ENCODE measurements at places on chromosomes 5 and 9.

DNA sequence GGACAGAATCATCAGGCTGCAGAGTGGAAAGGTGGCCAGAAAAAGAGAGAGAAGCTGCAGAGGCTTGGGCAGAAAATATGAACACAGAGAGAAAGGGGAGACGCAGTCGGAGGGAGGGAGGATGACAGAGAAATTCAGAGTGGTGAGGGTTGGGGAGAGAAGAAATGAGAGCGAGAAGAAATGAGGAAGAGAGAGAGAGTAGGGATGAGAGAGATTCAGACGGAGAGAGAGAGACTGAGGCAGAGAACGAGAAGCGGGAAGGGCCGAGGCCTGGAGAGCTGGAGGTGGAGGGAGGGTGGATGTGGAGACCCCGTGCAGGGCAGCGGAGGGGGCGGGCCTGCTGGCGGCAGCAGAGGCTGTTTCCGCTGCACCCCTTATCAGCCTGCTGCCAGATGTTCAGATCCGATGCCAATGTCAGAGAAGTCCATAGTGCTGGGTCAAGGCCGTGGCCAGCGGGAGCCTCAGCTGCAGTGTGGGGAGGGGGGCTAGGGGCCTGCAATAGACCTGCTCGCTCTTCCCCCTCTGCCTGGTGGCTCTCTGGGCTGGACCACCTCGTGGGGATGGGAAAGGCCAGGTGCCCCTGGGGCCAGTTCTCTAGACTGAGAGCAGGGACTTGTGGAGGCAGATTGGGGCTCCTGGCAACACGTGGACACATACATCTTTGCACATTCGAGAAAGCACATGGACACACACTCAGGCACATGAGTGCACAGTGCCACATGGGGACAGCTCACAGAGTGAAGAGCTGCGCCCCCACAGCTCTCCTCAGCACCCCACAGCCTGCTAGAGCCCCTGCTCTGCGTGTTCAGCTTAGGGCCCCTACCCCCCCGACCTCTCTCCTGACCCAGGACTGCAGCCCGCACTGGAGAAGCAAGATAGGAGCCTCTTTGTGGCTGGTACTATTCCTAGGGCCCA lies 4.9 kb upstream of the NR5A1 start:
- no peak for DNase-seq

- DNase-seq: no peak
Observed at GRCh38 chr9:130672933-130673615, 8.7 kb downstream of the PRDM12 start.

DNA sequence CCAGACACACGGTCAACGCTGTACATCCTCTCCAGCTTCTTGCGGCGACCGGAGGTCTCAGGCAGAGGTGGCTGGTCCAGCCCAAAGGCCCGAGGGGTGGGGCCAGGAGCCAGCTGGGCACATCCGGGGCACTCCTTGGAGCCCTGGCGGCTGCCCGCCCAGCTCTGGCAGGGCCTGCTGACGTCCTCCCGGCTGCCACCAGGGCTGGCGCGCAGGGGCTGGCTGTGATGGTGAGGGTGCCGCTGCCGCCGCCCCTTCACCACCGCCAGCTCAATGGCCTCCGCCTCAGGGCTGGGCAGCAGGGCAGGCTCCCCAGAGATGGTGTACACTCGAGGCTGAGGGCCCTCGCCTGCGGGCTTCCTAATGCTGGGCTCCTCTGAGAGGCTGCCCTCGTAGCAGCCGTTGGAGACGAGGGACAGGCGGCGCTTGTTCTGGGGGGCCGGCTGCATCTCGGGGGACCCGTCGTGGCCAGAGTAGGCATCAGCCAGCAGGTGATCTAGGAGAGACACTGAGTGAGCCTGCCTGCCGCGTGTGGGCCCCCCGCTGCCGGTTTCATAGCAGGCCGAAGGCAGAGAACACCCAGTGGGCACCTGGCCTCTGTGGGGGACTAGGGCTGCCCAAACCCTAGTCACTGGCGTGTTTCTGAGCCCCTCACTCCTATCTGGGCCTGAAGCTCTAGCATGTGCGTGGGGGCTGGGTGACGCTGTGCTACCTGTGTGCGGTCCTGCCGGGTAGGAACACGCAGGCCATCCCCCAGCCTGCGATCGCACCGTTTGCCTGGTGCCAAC lies 1.5 kb downstream of the NSMF start:
- DNase-seq: no peak

DNA sequence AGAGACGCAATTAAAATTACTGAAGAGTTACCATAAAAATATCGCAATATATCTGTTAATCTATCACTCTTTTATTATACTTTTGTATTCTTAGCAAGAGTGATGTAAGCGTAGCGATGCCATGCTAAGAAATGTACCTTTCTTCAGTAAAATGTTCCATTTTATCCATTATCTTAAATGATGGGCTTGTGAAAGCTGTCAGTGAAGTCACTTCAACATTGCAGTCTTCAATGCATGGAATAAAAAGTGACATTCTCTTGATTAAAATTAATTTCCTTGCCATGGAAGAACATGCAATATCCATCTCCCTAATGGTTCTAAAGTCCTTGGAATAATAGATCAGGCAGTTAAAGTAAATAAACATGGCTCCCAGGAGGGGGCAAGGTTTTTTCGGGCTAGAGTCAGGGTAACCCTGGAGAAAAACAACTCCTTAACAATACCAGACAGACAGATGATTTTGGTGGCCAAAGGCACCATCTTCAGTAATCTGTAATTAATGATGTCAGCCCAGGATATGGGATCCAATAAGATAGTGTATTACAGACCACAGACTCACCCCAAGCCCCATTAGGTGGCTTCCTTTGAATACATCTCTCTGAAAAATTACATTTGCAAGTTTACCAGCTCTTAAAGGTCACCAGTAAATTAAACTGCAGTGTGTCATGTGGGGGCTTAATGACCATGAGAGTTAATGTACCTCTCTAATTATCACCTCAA lies 677.1 kb downstream of the DTWD2 start:
- no peak for DNase-seq

GRCh38 chr5:166046956-166047355 lies 2244.5 kb upstream of the WWC1 start:
- DNase-seq: no peak

DNA sequence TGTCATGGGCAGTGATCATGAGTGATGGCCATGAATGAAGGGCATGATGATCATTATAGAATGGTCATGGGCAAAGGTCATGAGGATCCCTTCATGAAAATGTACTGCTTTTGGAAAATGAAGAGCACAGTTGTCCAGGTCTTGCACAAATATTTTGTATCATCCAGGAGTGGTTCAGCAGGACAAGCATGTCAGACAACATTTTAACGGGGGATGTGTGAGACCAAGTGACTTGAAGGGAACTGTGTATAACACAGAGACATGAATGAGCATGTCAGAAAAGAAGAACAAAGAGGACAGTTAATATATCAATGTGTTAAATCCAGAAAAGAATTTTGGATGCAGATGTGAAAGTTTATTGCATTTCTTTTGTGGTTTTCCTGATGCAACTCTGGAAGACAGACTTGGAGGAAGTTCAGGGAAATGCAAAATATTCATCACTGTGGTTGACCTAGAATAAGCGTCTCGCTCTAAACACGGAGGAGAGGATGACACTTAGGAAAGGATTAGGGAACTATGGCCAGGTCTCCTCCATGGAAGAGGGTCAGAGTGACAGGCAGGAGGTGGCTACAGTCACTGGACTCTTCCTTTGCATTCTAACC lies 116.1 kb upstream of the IRX4 start:
- no peak for DNase-seq

DNA sequence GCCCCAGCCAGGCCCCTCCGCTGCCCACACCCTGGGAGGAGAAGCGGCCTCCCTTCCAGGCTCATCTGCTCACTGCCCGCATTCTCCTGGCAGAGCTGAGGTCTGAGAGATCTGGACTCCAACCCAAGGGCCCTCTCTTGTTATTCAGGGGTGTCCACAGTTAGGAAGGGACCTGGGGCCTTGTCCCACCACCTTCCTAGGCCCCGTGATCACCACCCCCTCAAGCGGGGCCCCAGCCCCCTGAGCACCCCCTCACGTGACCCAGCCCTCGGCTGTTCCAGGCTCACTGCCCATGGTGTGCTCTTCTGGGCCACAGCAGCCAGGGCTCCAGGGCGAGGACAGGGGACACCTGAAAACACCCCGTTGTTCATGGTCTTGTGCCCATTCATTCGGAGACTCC lies 48.7 kb downstream of the NEURL1B start:
- no peak for DNase-seq

- DNase-seq: no peak
Observed at GRCh38 chr9:133682818-133683585, 46.8 kb downstream of the DBH start.

DNA sequence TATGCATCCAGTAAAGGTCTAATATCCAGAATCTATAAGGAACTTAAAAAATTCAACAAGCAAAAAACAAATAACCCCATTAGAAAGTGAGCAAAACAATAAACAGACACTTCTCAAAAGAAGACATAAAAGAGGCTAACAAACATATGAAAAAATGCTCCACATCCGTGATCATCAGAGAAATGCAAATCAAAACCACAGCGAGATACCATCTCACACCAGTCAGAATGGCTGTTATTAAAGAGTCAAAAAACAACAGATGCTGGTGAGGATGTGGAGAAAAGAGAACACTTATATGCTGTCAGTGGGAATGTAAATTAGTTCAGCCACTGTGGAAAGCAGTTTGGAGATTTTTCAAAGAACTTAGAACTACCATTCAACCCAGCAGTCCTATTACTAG lies 86.1 kb downstream of the WWC1 start:
- no peak for DNase-seq

DNA sequence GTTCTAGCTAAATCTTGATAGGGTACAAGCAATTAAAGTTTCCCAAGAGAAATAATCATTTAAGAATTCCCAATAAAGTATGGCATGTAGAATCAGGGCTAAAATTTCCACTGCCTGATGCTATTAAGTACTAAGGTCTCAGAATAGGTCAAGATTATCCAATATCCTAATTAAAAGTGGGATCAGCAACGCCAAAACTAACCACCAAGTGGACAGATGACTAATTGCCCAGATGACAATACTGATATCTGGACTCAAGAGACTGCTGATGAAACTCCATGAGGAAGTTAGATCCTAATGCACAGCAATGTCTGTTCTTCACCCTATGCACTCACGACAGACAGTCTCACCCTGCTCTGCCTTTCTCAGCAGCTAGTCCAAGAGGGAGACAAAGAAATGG lies 14.3 kb downstream of the DEPDC1B start:
- DNase-seq: no peak

- DNase-seq: peak; percentile 74
Observed at GRCh38 chr5:23208959-23209431, 298.4 kb upstream of the PRDM9 start.
